ENCODE measurements at places on chromosomes 2 and 18.

- no peak overlapping the region for H3K4me3 ChIP-seq
- peaks cover 44% of the 10 kb centered on the region for H3K36me3 ChIP-seq
- H3K27me3 ChIP-seq: no peaks in the 10 kb centered on the region
These were observed 5.6 kb downstream of the REV1 start for GRCh38 chr2:99484205-99484604.

DNA sequence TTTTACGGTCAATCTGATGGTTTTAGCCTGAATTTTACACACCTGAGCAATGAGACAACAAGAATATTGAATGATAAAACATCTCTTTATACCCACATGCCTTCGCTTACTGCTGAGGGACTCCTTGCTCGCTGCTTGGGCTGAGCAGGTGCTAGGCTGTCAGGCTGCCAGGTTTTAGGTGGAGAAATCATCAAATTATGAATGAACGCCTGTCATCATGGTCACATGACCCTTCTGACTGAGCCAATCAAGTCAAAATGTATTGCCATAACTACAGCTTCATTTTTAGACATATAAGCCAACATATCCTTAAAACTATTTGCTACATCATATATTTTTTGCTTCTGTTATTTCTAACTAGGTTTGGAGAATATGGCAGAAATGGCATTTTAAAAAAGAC lies 274.0 kb downstream of the LNPK start:
- no peak for DNase-seq
- H3K4me3 ChIP-seq: no peak overlapping the region
- no peak overlapping the region for H3K27ac ChIP-seq
- peaks cover 5% of the 10 kb centered on the region for H3K27me3 ChIP-seq
- no peaks in the 10 kb centered on the region for H3K4me1 ChIP-seq

GRCh38 chr2:45390861-45391260 lies 220.2 kb downstream of the SRBD1 start:
- H3K27ac ChIP-seq: no peak overlapping the region
- no peaks in the 10 kb centered on the region for H3K27me3 ChIP-seq
- H3K4me1 ChIP-seq: no peaks in the 10 kb centered on the region
- no peak overlapping the region for H3K4me3 ChIP-seq
- peaks cover 63% of the 10 kb centered on the region for H3K36me3 ChIP-seq

- DNase-seq: peak; percentile 56
- no peaks in the 10 kb centered on the region for H3K27me3 ChIP-seq
- no peaks in the 10 kb centered on the region for H3K36me3 ChIP-seq
- H3K4me3 ChIP-seq: no peak overlapping the region
These were observed 42.6 kb upstream of the RAPGEF4 start for GRCh38 chr2:172693037-172693436.

DNA sequence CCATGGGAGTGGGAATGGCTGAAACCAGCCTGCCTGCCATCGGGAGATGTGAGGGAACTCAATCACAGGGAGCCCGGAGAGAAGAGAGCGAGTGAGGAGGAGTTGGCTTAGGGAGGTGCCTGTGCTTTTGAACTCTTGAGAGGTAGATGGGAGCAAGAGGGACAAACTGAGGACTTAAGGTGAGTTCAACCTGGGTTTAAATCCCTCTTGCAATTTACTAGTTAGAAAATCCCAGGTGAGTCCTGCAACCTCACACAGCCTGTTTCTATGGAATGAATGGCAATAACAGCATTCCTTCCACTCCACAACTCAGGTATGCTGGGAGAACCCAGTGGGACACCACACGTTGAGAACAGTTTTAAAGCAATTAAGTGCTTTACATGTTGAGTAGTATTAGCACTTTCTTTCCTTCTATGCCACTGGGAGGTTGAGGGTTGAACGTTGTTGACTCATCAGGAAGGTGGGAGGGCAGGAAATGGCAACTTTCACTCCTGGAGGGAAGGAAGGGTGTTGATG lies 57.3 kb downstream of the VIT start:
- H3K36me3 ChIP-seq: no peaks in the 10 kb centered on the region
- H3K4me1 ChIP-seq: no peaks in the 10 kb centered on the region
- peaks cover 35% of the 10 kb centered on the region for H3K27me3 ChIP-seq
- no peak for DNase-seq

DNA sequence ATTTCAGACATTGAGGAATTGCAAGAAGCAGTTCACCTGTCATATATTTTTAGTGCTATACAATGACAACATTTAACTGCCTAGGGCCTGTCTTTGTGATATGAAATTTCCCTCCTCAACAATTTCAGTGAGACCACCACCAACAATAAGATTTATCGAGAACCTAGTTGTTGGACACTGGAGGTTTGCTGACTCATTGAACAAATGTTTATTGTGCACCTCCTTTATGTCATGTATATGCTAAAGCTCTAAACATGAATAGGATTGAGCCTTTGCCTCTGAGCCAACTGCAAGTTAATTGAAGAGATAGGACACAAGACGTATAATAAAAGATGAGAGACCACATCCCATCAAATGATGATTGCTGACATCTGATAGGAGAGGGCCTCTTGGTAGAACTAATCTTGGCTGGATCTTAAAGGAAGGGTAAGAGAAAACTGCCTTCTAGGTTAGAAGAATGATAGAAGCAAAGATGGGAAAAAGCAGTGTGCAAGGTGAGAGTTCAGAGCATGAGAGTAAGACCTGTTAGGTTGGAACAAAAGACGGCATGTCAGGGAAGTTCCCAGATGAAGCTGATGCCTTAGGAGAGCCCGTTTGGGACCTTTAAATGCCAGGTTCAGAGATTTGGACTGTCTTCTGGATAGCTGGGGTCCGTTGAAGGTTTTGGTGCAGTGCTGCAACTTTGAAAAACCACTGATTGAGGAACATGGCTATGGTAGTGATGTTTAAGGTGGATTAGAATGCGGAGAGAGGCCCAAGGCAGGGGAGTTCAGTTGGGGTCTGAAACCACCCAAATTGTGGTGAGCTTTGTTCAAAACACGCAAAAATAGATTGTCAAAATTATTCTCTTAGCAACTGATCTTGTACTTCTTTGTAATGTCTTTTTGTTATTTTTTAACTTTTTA lies 133.0 kb upstream of the EML6 start:
- H3K27me3 ChIP-seq: no peaks in the 10 kb centered on the region
- peak overlapping the region; percentile 90 for H3K27ac ChIP-seq
- H3K4me1 ChIP-seq: peaks cover 86% of the 10 kb centered on the region
- no peaks in the 10 kb centered on the region for H3K36me3 ChIP-seq
- no peak for DNase-seq

GRCh38 chr2:109689182-109689930 lies 75.2 kb downstream of the SOWAHC start:
- H3K36me3 ChIP-seq: no peaks in the 10 kb centered on the region
- H3K4me3 ChIP-seq: no peak overlapping the region
- peaks cover 11% of the 10 kb centered on the region for H3K4me1 ChIP-seq
- H3K27me3 ChIP-seq: peaks cover 8% of the 10 kb centered on the region
- no peak for DNase-seq
- no peak overlapping the region for H3K27ac ChIP-seq

- no peaks in the 10 kb centered on the region for H3K27me3 ChIP-seq
- peaks cover 15% of the 10 kb centered on the region for H3K36me3 ChIP-seq
- no peak for DNase-seq
- H3K4me3 ChIP-seq: no peak overlapping the region
These were observed 569.2 kb downstream of the ZEB2 start for GRCh38 chr2:143950704-143951103.

GRCh38 chr18:58977801-58978200 lies 113.1 kb downstream of the ZNF532 start:
- peaks cover 8% of the 10 kb centered on the region for H3K36me3 ChIP-seq
- no peak for DNase-seq

- no peak overlapping the region for H3K27ac ChIP-seq
- H3K27me3 ChIP-seq: peaks cover 7% of the 10 kb centered on the region
- no peak overlapping the region for H3K4me3 ChIP-seq
These were observed 114.4 kb downstream of the TSN start for GRCh38 chr2:121869873-121870272.

DNA sequence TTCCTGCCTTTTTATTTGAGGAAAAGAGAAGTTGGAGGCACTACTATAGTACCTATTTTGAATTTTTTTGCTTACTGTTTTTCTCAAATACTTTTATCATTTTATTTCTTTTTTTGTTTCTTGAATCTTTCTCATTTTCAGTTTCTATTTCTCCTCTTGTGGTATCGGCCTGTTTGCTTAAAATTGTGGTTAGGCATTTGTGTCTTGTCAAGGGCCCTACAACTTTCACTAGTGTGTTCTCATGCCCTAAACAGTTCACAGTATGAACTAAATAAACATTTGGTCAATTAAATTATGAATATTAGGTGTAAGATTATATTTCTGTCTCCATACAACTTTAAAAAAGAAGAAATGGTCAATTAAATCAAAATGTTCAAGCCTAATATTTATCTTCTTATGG lies 613.5 kb downstream of the MBD2 start:
- H3K27ac ChIP-seq: no peak overlapping the region
- no peaks in the 10 kb centered on the region for H3K36me3 ChIP-seq
- no peaks in the 10 kb centered on the region for H3K27me3 ChIP-seq
- H3K4me1 ChIP-seq: no peaks in the 10 kb centered on the region
- DNase-seq: no peak

GRCh38 chr2:40118622-40119021 lies 333.3 kb downstream of the SLC8A1 start:
- H3K4me1 ChIP-seq: no peaks in the 10 kb centered on the region
- no peaks in the 10 kb centered on the region for H3K27me3 ChIP-seq
- DNase-seq: no peak
- H3K4me3 ChIP-seq: no peak overlapping the region
- H3K27ac ChIP-seq: no peak overlapping the region

DNA sequence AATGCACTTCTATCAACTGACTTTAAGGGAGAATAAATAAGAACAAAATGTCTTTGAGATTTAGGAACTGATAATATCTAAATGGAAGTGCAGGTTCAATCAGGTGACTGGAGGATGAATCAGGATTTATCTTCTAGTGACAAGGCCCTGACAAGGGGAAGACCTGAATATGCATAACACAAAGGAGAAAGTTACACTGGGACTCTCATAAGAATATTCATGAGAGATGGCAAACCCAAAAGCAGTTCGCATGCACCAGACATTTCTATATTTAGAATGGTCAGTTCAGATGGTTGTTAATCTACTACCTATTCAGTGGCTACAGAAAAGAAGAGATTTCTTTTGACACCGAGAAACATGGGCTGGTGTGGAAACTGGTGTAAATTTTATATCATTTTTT lies 1771.3 kb upstream of the LRRTM1 start:
- no peak overlapping the region for H3K27ac ChIP-seq
- no peak for DNase-seq
- H3K27me3 ChIP-seq: no peaks in the 10 kb centered on the region
- H3K4me3 ChIP-seq: no peak overlapping the region
- H3K36me3 ChIP-seq: no peaks in the 10 kb centered on the region

GRCh38 chr2:120571015-120571728 lies 164.5 kb upstream of the GLI2 start:
- DNase-seq: no peak
- peaks cover 14% of the 10 kb centered on the region for H3K27me3 ChIP-seq
- H3K27ac ChIP-seq: no peak overlapping the region
- H3K4me3 ChIP-seq: no peak overlapping the region
- no peaks in the 10 kb centered on the region for H3K36me3 ChIP-seq

GRCh38 chr2:116724550-116724949 lies 1089.9 kb upstream of the DDX18 start:
- H3K27ac ChIP-seq: no peak overlapping the region
- H3K4me3 ChIP-seq: no peak overlapping the region
- H3K4me1 ChIP-seq: no peaks in the 10 kb centered on the region
- no peak for DNase-seq
- no peaks in the 10 kb centered on the region for H3K27me3 ChIP-seq
- H3K36me3 ChIP-seq: no peaks in the 10 kb centered on the region

GRCh38 chr2:210938228-210938627 lies 381.8 kb downstream of the CPS1 start:
- DNase-seq: no peak
- no peaks in the 10 kb centered on the region for H3K4me1 ChIP-seq
- no peaks in the 10 kb centered on the region for H3K27me3 ChIP-seq
- no peaks in the 10 kb centered on the region for H3K36me3 ChIP-seq
- H3K4me3 ChIP-seq: no peak overlapping the region
- H3K27ac ChIP-seq: no peak overlapping the region

DNA sequence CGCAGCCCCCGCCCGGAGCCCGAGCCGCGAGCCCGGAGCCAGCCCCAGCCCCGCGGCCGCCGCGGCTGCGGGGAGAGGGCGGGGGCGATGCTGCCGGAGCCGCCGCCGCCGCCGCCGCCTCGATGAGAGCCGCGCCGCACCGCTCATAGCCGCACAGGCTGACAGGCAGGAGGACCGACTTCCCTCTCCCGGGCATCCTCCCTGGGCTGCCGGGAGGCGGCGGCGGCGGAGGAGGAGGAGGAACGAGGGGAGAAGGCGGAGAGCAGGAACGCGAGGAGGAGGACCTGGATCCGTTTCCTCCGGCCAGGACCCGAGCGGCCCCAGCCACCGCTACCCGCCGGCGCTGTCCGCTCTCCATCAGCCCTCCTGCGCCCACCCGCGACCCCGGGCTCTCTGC lies 370 bp downstream of the KLHL29 start:
- peaks cover 71% of the 10 kb centered on the region for H3K27me3 ChIP-seq
- no peak for DNase-seq
- peaks cover 28% of the 10 kb centered on the region for H3K4me1 ChIP-seq
- no peaks in the 10 kb centered on the region for H3K36me3 ChIP-seq
- H3K4me3 ChIP-seq: peak overlapping the region; percentile 36

- no peak overlapping the region for H3K4me3 ChIP-seq
- H3K27ac ChIP-seq: no peak overlapping the region
- H3K27me3 ChIP-seq: no peaks in the 10 kb centered on the region
- no peaks in the 10 kb centered on the region for H3K4me1 ChIP-seq
These were observed 422.5 kb upstream of the PIK3C3 start for GRCh38 chr18:41532344-41533086.

GRCh38 chr2:54404270-54404669 lies 51.9 kb upstream of the SPTBN1 start:
- H3K4me3 ChIP-seq: no peak overlapping the region
- H3K4me1 ChIP-seq: peaks cover 7% of the 10 kb centered on the region
- H3K36me3 ChIP-seq: no peaks in the 10 kb centered on the region
- H3K27me3 ChIP-seq: no peaks in the 10 kb centered on the region
- no peak overlapping the region for H3K27ac ChIP-seq
- no peak for DNase-seq

DNA sequence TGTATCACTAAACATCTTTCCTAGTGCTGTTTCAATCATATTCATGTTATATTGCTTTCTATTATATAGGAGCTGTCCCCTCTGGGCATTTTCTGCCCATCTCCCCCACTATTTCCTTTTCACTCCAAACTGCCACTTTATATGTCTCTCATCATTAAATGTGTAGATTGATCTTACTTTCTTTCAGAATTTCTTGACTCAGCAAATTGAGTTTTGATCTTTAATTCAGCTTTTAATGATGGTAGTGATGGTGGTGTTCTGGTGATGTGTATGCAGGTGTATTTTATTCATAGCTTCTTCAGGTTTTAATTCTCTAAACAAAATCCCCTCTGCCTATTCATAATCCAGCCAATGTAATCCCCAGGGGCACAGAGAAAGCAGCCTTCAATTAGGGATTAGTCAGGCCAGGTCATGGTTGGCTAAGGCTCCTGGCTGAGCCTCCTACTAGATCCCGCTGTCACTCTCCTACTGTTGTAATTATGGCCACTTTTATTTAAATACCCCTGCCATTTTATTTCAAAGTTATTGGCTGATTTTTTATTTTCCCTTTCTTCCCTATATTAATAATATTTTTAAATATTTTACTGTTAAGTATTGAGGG lies 325.4 kb downstream of the SPAG16 start:
- H3K4me3 ChIP-seq: no peak overlapping the region
- DNase-seq: no peak
- no peak overlapping the region for H3K27ac ChIP-seq
- no peaks in the 10 kb centered on the region for H3K4me1 ChIP-seq
- H3K36me3 ChIP-seq: no peaks in the 10 kb centered on the region

- peaks cover 74% of the 10 kb centered on the region for H3K4me1 ChIP-seq
- no peaks in the 10 kb centered on the region for H3K27me3 ChIP-seq
- H3K4me3 ChIP-seq: peak overlapping the region; percentile 95
These were observed 508 bp upstream of the TUBA4B start for GRCh38 chr2:219252570-219252899.
